ENCODE measurements at places on chromosomes 7 and 10. TPM values are rescaled to one million over a fixed set of nuclear protein-coding genes. Genes with fewer than 3 reads are reported as not detected.

The VPS26A gene
- total RNA-seq, result 86.4 TPM

The CLRN3 gene
- total RNA-seq, result not detected

The BLNK gene
- total RNA-seq, result 1.5 TPM

The AKR1C2 gene
- total RNA-seq, result not detected

The SLC26A5 gene
- 0.30 TPM for total RNA-seq

The ECHDC3 gene
- 4.8 TPM for total RNA-seq

The SYT15 gene
- 1.1 TPM for total RNA-seq

The RELN gene
- total RNA-seq, result not detected

The FKBP14 gene
- total RNA-seq, result 13.4 TPM

The SPDYE8 gene
- total RNA-seq, result not detected

The PSPH gene
- 2.8 TPM for total RNA-seq

The ADCY1 gene
- total RNA-seq, result 0.02 TPM
